A549 treated with AZD2906 at 1 μM for 4 hours (cell line): ENCODE measurements at places on chromosomes 2 and 18. TPM values are rescaled to one million over a fixed set of nuclear protein-coding genes. Genes with fewer than 3 reads are reported as not detected.

The CAPN10 gene
- 13.5 to 26.8 TPM (median 24.5 TPM) in 5 replicates for total RNA-seq

The TBR1 gene
- 0.01 to 0.20 TPM (median 0.06 TPM) in 4 of 5 replicates, not detected in the other for total RNA-seq

The ITGAV gene
- 52.0 to 86.1 TPM (median 80.9 TPM) in 5 replicates for total RNA-seq

The FER1L5 gene
- total RNA-seq = 0.01 TPM in 1 of 5 replicates, not detected in the others

The CTIF gene
- 11.2 to 16.5 TPM (median 15.0 TPM) in 5 replicates for total RNA-seq

The RNU2-63P gene
- 1.4 TPM in 1 of 5 replicates, not detected in the others for total RNA-seq

The TDRD15 gene
- not detected in 5 replicates for total RNA-seq

The SAG gene
- total RNA-seq = not detected in 5 replicates

The GATA6 gene
- total RNA-seq = 1.3 to 1.9 TPM (median 1.8 TPM) in 5 replicates
